ENCODE measurements at places on chromosomes 3 and 15. TPM values are rescaled to one million over a fixed set of nuclear protein-coding genes. Genes with fewer than 3 reads are reported as not detected.

The LRRC49 gene
- total RNA-seq, result not detected

The C3orf80 gene
- total RNA-seq, result 0.42 TPM

The NKTR gene
- total RNA-seq, result 76.9 TPM

The SOX14 gene
- total RNA-seq, result not detected

The VIPR1 gene
- total RNA-seq, result 0.69 TPM

The IQCF5 gene
- not detected for total RNA-seq

DNA sequence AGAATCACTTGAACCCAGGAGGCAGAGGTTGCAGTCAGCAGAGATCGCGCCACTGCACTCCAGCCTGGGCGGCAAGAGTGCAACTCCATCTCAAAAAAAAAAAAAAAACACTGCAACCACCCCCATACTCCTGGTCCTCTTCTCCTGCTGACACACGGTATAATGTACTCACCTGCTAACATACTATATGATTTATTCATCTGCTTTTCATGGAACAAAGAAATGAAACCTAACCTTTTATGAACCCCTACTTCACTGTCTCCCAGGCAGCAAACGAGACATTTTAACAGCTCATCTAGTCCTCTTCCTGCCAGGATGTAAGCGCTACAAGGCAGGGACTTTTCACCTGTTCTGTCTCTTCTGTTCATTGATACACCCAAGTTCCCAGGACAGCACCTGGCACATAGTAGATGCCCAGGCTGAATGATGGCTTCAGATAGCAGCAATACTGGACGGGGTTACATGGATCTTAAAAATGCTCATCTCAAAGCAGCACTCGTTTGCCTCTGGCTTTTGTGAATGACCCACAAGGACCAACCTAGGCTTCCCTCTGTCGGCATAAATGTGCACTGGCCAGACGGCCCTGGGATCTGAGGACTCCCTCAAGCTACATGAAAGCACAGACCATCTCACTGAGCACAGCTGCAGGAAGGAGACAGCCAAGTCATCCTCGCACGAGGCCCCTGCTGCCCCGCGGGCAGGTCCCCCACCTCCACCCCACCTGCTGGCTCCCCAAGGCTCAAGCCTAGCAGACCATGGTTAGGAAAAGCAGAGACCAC, 20.3 kb downstream of the XXYLT1 start:
- H3K27ac ChIP-seq, result no peak overlapping the region
- H3K4me1 ChIP-seq, result peaks cover 19% of the 10 kb centered on the region
- no peak overlapping the region for H3K4me3 ChIP-seq
- H3K36me3 ChIP-seq, result peaks cover 2% of the 10 kb centered on the region
- DNase-seq, result no peak
- peaks cover 2% of the 10 kb centered on the region for H3K27me3 ChIP-seq

- peak overlapping the region; percentile 20 for H3K4me3 ChIP-seq
- no peaks in the 10 kb centered on the region for H3K27me3 ChIP-seq
- peaks cover 38% of the 10 kb centered on the region for H3K36me3 ChIP-seq
Measured at GRCh38 chr3:4721511-4721911, 228.4 kb downstream of the ITPR1 start.

GRCh38 chr3:80785475-80785874, 976.0 kb downstream of the GBE1 start:
- no peaks in the 10 kb centered on the region for H3K36me3 ChIP-seq
- no peaks in the 10 kb centered on the region for H3K27me3 ChIP-seq
- H3K4me1 ChIP-seq, result no peaks in the 10 kb centered on the region
- H3K4me3 ChIP-seq, result no peak overlapping the region

- no peak overlapping the region for H3K27ac ChIP-seq
- no peaks in the 10 kb centered on the region for H3K36me3 ChIP-seq
Measured at GRCh38 chr3:14329116-14329830, 73.1 kb upstream of the SLC6A6 start.
